ENCODE measurements at places on chromosomes 7 and 10. TPM values are rescaled to one million over a fixed set of nuclear protein-coding genes. Genes with fewer than 3 reads are reported as not detected.
A peak's percentile ranks its signal among the peaks of the same experiment; 100 is the strongest.

DNA sequence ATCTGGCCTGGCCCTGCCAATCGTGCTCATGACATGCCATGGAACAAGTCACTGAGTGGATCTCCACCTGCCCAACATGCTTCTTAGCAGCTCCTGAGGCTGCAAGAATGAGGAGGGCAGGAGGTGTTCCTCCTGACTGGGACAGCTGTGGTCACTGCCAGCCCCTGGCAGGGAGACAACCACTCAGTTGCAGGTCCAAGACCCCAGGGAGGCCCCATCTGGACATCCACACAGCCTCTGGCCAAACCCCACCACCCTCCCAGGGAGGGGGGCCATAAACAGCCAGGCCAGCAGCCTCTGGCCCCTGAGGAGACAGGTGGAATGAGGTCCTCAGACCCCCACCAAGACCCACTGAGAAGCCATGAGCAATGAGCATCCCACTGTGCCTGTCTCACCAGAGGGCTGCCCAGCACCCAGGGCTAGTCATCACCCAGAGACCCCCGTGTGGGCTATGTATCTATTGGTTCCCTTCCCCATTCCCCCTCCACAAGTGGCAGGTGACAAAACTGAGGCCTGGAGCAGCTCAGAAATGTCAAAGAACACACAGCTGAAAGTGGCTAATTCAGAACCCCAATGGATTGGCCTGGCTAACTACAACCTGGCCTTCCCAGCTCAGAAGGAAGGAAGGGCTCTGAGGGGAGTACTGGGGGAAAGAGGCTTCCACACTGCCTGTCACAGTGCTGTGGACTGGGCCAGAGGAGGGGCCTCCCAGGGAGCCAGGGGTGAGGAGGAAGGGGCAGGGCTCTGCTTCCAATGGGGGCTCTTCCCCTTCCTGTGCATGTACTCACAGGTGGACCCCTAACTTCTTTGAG is 3.0 kb downstream of the GPRIN2 start:
- no peak for DNase-seq

DNA sequence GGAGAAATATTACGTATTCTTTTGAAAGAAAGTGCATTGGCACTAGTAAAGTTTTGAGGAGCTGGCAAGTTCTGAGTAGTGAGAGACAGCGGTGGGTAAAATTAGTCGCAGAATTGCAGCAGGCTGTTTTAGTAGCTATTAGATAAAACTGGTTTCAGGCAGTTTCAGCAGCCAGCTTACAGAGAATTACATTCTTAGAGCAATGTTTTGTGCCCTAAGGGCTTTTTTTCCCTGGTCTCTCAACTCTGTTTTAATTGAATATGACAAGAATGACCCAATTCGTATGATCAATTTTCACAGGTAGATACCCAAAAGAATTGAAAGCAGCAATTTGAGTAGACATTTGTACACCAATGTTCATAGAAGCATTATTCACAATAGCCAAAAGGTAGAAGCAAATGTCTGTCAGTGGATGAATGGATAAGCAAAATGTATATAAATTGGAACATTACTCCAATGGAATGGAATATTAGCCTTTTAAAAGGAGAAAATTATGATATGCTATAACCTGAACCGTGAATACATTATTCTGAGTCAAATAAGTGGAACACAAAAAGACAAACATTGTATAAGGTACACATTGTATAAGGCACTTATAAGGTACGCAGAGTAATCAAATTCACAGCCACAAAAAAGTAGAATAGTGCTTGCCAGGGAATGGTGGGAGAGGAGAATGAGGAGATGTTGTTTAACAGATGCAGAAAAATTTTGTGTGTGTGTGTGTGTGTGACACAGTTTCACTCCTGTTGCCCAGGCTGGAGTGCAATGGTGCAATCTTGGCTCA is 5.2 kb upstream of the KBTBD2 start:
- no peak for DNase-seq

DNA sequence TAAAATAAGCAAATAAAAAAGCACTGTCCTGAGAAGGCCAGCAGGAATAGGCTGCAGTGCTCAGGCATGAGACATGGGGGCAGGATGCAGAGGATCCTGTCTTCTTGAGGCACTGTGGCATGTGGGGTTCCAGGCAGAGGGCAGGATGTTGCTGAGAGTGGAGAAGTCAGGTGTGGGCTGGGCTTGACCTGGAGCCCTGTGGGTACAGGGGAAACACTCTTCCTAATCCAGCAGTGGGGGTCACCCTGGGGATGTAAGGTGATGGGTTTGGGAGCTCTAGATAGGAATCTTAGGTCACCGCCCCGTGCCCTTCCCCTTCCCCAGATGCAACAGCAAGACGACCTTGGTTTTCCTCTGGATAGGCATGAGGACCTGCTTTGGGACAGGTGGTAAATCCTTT is 13.6 kb downstream of the SUMF2 start:
- DNase-seq = no peak

- no peak for DNase-seq
These were observed 5.3 kb upstream of the ZNRF2 start for GRCh38 chr7:30278849-30279652.

GRCh38 chr10:14102056-14102455 is 228.7 kb downstream of the FRMD4A start:
- DNase-seq = peak; percentile 15

DNA sequence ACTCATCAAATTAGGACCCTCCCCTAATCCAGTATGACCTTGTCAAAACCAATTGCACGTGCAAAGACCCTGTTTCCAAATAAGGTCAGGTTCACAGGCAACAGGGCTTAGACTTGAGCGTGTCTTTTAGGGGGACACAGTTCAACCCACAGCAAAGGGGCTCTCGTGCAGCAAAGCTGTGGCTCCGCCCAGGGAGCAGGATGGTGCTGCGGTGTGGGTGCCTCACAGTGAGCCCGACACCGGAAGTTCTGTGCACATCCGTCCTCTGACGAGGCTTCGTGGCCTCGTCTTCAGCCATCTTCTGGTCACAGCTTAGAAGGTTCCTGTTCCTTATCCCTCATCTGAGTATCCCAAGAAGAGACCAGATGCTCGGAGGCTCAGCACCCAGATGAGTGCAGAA is 509.2 kb upstream of the FOXK1 start:
- no peak for DNase-seq

The LRRC17 gene
- 3.1 TPM for total RNA-seq

GRCh38 chr7:111409714-111410422 is 152.4 kb downstream of the IMMP2L start:
- DNase-seq = peak; percentile 29

- DNase-seq = no peak
These were observed 112.2 kb downstream of the TES start for GRCh38 chr7:116322541-116322940.

- no peak for DNase-seq
These were observed 758.6 kb downstream of the AUTS2 start for GRCh38 chr7:70356787-70357328.

The PDE6C gene
- not detected for total RNA-seq

The TRIM4 gene
- total RNA-seq = 9.1 TPM

GRCh38 chr10:14056610-14057332 is 274.0 kb downstream of the FRMD4A start:
- DNase-seq = peak; percentile 54

The GAD2 gene
- total RNA-seq = 5.6 TPM

DNA sequence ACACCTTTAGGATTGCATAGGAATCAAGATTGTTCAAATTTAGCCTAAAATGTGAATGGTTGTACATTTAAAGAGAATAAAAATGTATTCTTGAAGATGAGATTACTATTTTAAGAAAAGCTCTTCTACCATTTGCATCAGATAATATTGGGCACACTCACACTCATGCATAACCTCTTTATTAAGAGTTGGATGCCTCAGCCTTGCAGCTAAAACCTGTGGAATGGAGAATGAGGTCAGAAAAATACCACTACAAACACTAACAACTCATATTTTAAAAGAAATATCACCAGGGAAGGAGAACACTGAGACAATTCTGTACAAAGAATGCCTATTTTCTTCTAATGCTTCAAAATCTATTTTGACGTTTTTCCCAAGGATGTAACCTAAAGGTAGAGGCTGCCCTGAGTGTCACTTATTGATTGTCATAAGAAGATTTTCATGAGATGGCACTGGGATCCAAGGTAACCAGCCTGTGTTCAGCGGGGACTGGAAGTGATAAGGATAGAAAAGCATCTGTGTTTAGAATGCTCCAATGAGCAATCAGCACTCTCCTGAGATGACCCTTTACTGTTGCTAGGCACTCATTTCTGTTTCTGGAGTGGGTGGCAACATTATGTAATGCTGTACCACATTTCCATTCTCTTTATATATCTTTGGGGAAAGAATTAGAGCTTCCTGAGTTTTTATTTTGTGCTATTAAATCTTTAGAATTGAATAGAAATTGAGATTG is 26.6 kb downstream of the REEP3 start:
- DNase-seq = no peak

DNA sequence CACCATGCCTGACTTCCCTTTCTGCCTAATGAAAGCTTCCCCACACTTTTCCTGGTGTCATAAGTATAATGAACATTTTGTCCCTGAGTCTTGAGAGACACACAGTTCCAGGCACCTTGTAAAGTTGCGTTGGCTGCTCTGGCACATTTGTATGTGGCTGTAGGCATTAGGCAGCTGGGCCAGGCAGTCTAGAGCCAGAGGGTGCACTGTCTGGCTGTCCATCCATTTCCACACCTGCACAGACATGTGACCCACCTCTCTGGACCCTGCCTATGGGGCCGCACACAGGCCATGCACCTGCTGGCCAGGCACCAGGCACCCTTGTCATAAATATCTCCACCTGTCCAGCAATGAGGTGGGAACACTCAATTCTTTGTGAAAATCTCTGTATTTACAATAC is 54.7 kb upstream of the ANTXRL start:
- no peak for DNase-seq

The FAM237B gene
- total RNA-seq = not detected

The EGFR gene
- 4.5 TPM for total RNA-seq

The RAB19 gene
- 15.0 TPM for total RNA-seq

GRCh38 chr10:92240289-92241157 is 50.4 kb downstream of the CPEB3 start:
- peak; percentile 81 for DNase-seq

DNA sequence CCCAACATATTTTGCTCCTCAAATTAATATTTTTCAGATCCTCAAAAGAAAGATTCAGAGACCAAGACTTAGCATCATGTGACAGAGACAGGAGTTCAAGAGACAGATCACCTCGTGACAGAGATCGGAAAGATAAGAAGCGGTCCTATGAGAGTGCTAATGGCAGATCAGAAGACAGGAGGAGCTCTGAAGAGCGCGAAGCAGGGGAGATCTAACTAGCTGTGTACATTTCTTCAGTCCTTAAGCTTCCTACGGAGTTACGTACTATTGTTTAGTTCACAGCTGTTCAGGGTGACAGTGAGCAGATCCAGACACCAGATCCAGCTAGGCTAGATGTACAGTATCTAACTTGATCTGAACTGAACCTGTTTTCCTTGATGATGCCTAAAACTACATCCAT is 61.3 kb downstream of the KLRG2 start:
- DNase-seq = no peak

GRCh38 chr10:74645692-74646091 is 180.7 kb upstream of the KAT6B start:
- DNase-seq = no peak

The TBX20 gene
- 0.69 TPM for total RNA-seq

The TMEM270 gene
- not detected for total RNA-seq

- DNase-seq = no peak
These were observed 40.5 kb downstream of the AMZ1 start for GRCh38 chr7:2728316-2729030.

- DNase-seq = no peak
These were observed 18.5 kb upstream of the ANTXRL start for GRCh38 chr10:46268076-46268881.

The VIPR2 gene
- 2.1 TPM for total RNA-seq
